ENCODE measurements at places on chromosomes 2 and 18.

DNA sequence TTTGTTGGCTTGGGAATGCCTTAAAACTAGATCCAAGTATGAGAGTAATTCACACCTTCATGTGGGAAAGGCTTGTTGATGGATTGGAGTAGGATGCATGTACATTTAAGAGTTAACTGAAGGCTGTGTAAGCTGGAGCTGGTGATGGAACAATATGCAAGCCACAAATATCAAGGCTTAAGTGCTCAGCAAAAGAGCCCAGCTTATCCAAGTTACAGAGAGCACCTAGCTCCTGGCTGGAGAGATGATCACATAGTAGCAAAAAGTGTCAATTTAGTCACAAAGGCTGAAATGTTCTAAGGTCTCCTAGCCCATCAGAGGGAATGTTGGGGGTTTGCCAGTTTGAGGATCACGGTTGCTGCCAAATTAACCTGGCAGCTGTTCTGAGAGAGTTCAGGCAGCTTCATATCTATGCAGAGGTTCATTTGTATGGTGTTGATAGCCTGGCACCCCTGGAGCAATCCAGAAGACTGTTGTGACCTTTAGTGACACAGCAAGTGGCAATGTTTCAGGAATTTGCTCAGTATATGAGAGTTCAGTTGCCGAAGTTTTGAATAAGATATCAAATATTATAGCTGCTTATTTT lies 228.2 kb downstream of the DOK6 start:
- no peak for DNase-seq

GRCh38 chr2:237154884-237155851 lies 69.5 kb downstream of the COPS8 start:
- DNase-seq: peak; percentile 30

- DNase-seq: no peak
Observed at GRCh38 chr2:8550481-8550880, 131.4 kb upstream of the ID2 start.

GRCh38 chr2:179461420-179461819 lies 196.8 kb upstream of the SESTD1 start:
- DNase-seq: no peak

DNA sequence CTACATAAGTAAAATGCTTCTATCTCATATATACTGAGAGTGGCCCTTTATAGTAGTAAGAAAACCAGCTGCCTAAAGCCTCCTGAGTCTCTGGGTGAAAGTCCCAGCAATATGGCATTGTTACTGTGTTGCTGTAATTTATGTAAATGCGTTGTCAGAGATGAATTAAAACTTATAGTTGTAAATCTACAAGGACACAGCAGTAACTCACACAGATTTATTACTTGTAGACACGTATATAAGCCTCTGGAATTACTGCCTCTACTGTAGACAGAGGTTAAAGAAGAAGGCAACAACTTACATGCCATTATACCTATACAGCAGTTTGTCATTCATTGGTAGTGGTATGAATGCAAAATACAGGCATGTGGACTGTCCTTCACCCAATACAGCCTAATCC lies 169.1 kb upstream of the BOD1L2 start:
- DNase-seq: no peak

Measured in stimulated activated CD4-positive, alpha-beta T cell treated with anti-CD3 and anti-CD28 coated beads, Interleukin-15, amount 100 ng/mL, for 48 hours (primary cell).